ENCODE measurements at places on chromosomes 1 and 21.

GRCh38 chr1:112244131-112244530 lies 151.9 kb upstream of the CTTNBP2NL start:
- no peak for DNase-seq

- no peak for DNase-seq
Observed at GRCh38 chr1:240199758-240200645, 108.3 kb downstream of the FMN2 start.

DNA sequence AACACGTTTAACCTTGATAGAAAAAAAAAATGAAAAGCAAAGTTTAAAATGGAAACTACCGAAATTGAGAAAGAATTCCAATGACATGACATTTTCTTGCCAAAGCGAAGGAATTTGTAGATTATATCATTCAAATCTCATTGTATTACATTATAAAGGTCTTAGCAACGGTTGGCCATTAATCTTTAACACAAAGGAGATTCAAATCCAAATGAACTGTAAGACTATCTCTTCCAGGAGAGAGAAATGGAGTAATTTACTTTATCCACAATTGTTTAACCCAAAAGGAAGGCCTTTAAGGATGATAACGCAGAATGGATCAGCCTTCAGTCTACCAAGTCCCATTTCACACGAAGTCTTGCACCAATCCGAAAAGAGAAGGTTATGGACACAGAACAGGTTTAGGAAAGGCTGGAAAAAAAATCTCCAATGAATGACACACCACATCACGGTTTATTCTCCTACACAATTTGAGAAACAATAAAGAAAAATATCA lies 1.5 kb downstream of the ENAH start:
- DNase-seq = no peak

- DNase-seq = no peak
Observed at GRCh38 chr1:24409535-24409934, 4.0 kb downstream of the STPG1 start.

- DNase-seq = no peak
Observed at GRCh38 chr1:65979136-65980044, 186.7 kb downstream of the PDE4B start.

- no peak for DNase-seq
Observed at GRCh38 chr1:190429932-190430331, 47.7 kb downstream of the BRINP3 start.

Measured in activated CD4-positive, CD25-positive, alpha-beta regulatory T cell treated with anti-CD3 and anti-CD28 coated beads, Interleukin-2, amount 50 U/mL, for 72 hours (primary cell).